ENCODE measurements at places on chromosomes 5 and 9.

- no peak for DNase-seq
Observed at GRCh38 chr9:70053864-70054263, 10.2 kb downstream of the MAMDC2 start.

GRCh38 chr9:106419829-106420228 is 443.1 kb upstream of the ZNF462 start:
- no peak for DNase-seq

- DNase-seq = no peak
Observed at GRCh38 chr5:134512661-134512999, 12.8 kb upstream of the JADE2 start.

DNA sequence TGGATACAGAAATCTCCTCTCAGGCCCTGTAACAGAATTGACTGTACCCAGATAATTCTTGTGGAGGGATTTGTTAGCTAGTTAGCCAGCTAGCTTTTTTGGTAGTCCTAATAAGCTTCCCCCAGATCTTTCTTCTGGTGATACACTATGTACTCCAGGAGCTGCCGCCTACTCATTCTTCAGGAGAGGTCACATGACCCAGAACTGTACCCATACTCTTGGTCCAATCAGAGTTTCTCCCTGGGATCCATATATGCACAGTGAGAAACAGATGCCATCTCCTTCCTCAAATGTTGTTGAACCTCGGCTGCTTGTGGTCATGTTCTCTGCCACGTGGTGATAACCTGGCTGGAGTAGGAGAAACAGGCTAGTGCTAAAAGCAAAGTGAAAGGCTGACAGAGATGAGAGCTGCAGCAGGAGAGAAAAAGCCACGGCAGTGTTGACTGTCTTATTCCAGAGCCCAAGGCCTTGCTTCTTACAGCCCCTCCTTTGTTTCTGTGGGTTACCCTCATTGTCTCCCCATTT is 123.0 kb upstream of the RFX3 start:
- no peak for DNase-seq

DNA sequence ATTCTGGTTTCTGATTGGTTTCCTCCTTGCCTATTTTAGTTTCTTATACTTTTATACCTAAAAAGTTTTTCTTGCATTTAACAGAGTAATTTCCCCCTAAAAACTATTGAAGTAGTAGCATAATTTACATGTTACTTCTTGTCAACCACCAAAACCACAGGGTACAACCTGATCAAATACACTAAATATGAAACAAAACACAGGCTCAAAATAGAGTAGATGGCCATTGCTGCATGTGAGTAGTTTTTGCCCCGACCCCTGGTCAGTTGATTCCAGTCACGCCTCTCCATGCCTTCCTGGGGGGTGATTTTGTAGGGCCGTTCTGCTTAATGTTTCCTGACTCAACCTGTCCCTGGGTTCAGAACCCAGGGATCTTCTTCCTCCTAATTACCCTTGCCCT is 101.8 kb downstream of the TLE4 start:
- no peak for DNase-seq

DNA sequence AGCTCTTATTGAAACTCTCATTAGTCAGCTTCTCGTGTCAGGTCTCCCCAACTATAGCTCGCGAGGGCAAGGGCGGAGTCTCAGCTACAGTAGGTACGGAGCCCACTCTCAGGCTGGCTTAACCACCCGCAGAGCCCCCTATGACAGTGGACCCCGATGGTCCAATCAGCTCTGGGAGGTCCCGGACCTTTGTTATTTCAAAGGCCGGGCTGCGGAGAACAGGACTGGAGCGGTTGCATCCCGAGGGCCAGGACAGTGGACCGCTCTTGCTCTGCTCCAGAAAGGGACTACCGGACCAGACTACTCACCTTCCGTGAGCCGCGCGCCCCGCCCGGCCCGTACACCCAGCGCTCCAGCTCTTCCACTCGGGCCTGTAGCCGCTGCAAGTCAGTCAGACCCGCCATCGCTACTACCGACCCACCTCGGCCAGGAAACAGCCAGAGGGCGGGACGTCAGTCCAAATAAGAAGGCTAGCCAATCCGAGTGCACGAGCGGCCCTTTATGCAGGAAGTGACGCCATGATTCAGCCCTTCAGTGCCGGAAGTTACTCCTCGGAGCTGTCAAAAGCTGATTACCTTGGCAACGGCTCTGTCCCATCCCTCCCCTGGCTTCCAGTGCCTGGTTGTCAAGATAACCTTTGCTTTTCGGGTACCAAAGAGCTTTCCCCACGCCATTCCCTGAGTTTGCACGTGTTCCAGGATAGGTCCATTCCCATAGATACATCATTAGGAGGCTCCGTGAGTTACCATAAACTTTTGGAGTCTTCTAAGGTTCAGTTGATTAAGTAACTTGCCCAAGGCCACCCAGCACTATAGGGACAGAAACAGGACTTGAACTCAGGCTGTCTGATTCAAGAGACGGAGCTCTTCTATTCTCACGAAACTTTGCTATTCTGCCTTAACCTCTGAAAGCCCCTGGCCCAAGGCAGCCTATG is at the start of gene DCTN3:
DCTN3 (minus strand) TSS at position 435 of the 934 bp plus-strand sequence; CDS start at position 404, 31 bp downstream.
- peak; percentile 74 for DNase-seq

GRCh38 chr5:146463446-146463845 is 16.3 kb downstream of the TCERG1 start:
- no peak for DNase-seq

DNA sequence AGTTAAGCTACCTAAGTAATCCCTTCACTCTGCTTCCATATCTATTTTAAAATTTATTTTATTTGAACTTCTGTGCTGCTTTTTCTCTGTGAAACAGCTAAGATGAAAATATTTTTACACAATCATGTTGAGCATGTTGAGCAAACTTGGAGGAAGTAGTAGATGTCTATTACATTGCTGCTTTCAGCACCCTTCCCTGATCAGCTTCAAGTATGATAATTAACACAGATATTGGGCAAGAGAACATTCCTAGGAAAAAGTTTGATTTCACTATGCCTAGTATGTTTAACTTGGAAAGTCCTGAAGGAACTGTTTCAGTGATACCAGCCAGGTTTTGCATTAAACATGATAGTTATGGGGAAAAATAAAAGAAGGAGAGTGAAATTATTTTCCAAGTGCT is 283.6 kb downstream of the ELAVL2 start:
- DNase-seq = no peak

DNA sequence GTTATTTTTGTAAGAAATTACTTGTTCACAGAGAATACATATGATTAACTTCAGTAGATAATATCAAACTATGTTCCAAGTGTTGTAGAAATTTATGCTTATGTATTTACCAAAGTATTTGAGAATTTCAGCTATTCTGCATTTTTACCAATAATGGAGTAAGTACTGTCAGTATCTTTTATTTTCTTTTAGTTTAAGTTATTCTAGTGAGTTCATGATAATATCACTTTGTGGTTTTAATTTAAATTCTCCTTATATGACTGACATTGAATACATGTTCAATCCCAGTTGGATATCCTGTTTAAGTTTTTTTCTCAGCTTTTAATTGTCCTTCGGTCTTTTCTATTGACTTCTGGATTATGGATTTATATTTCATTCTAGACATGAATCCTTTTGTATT is 1024.6 kb downstream of the EFNA5 start:
- DNase-seq = no peak

All from stimulated activated CD8-positive, alpha-beta memory T cell treated with anti-CD3 and anti-CD28 coated beads, Interleukin-7, amount 100 ng/mL, for 24 hours (primary cell).